ENCODE measurements at places on chromosomes 4 and X.

DNA sequence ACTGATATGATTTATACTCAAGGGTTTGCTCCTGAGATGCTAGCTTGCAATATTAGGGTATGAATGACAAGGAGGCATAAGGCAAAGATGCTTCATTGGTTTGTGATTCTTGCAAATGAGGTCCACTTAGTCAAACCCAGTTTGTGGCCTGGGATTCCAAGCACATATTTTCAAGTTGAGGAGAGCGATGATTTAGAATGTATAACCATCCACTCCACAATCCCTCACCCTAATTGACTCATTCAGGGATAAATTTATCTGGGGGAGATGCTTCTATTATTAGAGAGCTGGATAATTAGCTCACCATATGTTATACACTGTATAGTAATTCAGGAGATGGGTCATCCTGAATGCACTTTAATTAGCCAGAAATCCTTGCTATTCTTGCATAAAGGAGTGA, 118.3 kb upstream of the PUDP start:
- no peak for DNase-seq

GRCh38 chr4:150462743-150463142, 119.2 kb upstream of the MAB21L2 start:
- DNase-seq: no peak

- DNase-seq: no peak
Observed at GRCh38 chr4:100746141-100746739, 228.4 kb upstream of the EMCN start.

DNA sequence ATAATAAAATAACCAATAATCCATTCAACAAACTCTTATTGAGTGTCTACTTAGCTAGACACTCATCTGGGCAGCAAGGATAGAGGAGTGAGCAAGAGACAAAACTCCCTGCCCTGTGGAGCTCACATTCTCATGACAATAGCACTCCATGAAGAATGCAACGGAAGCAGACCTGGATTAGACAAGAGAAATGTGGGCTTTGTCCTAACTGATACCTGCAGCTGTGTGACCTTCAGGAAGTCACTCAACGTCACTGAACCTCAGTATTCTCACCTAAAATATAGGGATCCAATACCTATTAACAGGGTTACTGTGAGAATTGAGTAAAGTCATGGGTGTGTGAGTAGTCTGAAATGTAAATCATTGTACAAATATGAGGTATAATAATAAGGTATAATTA, 61.2 kb downstream of the NDNF start:
- DNase-seq: no peak

DNA sequence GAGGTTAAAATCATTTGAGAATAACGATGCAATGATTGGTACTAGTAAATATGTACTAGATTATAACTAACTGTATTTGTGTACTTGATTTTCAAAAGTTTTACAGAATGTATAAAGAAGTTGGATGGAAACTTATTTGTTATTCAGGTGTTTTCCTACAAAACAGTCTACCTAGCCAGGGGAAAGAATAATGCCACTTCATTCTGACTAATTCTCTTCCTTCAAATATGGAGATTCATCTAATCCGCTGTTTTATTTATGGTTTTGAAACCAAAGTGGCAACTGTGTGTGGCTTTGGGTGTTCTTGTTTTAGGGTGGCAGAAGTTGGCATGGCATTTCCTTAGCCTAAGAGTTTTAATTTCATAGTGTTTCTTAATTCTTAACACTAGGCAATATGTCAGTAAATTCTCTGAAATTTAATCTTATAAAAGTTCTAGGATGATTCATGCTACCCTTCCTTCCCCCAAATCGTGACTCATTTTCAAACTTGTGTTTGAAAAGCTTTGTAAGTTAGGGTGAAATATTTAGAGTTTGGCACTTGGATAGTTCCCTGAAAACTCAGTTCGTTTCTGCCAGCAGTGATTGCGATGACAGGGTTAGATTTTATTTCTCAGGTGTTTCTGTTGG, 62.6 kb downstream of the DCLK2 start:
- DNase-seq: no peak

DNA sequence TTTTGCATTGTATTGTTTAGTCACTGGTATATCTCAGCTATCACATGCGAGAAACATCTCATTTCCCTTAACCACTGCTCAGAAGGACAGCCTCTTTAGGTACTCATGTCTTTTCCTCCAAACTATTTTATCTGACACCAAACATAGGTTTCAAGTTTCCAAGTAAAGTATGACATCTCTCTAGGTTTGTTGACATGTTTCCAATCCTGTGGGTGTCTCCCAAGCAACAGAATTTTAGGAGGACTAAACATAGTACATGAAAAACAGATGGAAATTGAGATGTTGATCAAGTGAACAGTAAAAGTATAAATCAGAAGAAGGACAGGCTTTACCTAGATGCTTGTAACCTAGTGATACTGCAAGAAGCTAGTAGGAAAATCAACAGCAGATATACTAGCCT, 371.4 kb downstream of the DTHD1 start:
- DNase-seq: no peak

- peak; percentile 22 for DNase-seq
Observed at GRCh38 chr4:79917246-79917645, 155.8 kb downstream of the ANTXR2 start.

GRCh38 chrX:19443869-19444526, 71.3 kb downstream of the MAP3K15 start:
- DNase-seq: no peak

DNA sequence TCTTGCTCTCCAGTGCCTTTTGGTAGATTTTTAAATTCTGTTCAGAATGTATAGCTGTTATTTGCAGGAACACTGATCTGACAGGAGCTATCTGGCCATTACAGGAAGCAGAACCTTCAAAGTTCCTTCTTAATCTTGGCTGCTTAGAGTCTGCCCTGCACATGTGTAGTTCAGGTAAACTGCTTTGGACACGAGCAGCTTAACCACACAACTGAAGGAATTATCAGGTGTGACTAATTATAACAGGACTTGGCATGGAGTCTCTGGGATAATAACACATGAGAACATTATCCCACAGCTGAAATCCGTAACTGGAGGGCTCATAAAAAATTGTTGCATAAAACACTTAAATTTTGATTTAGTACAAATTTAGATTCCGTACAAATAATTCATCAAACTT, 11.6 kb upstream of the ING2 start:
- DNase-seq: no peak

DNA sequence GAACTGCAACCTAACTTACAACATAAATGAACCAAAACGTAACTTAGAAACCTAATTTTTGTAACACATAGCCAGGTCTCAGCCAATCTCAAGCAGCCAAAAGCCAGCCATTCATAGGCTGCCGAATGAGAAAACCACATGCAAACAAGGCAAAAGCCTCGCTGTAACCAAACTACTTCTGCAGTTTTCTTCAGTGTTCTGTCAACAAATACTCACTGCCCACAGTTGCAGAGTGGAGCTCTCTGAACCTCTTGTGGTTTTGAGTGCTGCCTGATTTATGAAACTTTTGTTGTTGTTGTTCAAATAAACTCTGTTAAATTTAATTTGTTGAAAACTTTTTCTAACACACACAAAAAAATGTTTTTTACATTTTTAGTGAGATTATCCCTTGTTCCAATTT, 251.2 kb downstream of the PAPSS1 start:
- no peak for DNase-seq

GRCh38 chrX:8377041-8377440, 87.6 kb upstream of the VCX3B start:
- DNase-seq: no peak

DNA sequence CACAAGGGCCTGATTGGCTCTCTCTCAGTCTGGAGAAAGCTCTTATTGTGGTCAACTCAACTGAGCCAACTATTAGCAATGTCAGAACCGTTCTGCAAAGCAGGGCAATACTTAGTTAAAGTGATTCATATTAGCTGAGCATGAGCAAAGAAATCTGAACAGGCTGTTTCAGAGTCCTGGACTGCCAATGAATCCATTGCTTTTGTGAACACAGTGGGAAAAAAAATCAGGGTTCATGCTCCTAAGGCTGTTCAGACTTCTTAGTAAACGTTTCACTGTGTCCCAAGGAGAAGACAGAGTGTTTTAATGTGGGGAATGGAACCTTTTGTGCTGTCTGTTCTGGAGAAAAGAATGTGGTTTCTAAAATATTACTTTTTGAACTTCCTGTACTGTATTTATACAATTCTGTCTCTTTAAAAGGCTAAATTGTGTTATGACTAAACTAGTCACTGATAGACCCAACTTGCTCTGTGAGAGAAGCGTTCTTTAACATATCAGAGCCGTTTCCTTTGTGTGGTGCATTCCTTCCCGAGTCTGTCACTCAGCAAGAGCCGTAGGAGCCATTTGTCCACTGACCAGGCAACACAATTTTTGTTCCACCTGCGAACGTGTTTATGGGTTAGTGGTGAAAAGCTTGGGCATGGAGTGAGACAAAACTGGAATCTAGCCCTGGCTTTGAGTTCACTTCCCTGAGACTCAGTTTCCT, 366.1 kb downstream of the FBXO8 start:
- no peak for DNase-seq

DNA sequence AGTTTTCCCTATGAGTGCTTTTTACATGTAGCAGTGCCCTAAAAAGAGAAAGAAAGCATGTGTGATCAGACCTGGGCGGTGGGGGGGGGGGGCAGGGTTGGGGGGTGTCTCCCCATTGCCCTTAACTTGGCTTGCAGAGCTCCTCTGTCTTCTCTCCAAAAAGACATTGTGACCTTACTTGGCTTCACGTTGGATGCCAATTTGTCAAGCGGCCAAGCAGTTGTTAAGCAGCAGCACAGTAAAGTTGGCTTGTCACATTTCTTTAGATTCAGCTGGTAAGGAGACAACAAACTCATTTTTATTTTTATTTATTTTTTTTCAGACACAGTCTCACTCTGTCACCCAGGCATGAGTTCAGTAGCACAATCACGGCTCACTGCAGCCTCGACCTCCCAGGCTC, 57.3 kb upstream of the ZNF157 start:
- DNase-seq: no peak

GRCh38 chr4:109383823-109384222, 49.8 kb upstream of the SEC24B start:
- no peak for DNase-seq

DNA sequence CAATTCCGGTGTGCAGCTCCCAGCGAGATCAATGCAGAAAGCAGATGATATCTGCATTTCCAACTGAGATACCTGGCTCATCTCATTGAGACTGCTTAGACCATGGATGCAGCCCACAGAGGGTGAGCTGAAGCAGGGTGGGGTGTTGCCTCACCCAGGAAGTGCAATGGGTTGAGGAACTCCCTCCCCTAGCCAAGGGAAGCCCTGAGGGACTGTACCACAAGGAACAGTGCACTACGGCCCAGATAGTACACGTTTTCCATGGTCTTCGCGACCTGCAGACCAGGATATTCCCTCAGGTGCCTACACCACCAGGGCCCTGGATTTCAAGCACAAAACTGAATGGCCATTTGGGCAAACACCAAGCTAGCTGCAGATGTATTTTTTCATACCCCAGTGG, 150.0 kb downstream of the TET2 start:
- DNase-seq: no peak

- DNase-seq: no peak
Observed at GRCh38 chrX:47483306-47484268, 565 bp upstream of the ZNF41 start.

DNA sequence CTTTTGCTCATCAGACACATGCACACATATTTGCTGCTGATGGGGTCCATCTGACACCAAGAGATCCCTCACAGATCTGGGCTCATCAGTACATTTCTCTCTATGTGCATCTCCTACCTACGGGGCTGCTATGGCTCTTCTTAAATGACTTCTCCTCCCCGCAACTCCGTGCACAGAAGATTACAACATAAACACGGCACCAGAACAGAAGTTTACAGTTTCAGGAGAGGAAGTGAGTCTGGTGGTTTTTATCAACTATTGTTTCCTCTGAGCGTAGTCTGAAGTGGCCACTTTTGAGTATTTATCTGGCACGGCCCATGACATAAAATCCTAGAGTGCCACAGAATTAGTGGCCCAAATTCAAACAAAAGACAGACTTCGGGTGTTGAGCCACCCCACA, 263.8 kb downstream of the PRDM5 start:
- DNase-seq: no peak

DNA sequence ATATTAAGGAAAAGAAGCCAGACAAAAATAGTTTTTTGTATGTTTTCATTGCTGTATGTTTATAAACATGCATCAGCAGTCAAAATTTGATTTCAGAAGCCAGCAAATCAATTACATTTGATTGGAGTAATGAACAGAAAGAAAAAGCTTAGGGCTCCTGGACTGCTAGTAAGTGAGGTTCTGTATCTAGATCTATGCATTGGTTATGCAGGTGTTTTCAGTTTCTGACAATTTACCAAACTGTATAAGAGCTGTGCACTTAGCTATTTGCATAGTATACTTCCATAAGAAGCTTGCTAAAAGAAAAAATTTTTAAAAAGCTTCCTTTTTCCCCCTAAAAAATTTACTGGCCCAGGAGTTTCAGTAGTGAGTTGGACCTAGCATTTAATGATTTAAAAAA, 881.6 kb downstream of the PCDH7 start:
- DNase-seq: no peak

GRCh38 chr4:88709989-88710388, 12.4 kb upstream of the NAP1L5 start:
- DNase-seq: no peak

DNA sequence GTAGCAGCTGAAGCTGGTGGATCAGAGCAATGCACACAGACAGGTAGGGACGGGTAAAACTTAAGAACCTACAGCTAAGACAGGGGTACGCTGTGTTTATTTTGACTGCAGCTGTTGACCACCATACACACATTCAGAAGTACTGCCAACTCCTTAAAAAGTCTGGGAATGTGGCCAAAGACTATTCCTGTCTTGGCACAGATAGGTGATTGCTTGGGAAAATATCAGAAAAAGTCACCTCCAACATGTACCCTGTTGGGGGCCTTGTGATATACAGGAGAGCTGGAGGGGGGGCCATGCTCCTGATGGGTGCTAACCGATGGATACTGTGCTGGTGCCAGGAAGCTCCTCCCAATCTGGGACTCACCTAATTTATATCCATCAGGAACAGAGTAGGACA, 121.2 kb downstream of the VCX2 start:
- DNase-seq: no peak

Data from stimulated activated CD4-positive, alpha-beta T cell treated with anti-CD3 and anti-CD28 coated beads, Interleukin-15, amount 100 ng/mL, for 1 hour (primary cell).